ENCODE measurements at places on chromosomes 6 and 20.
A peak's percentile ranks its signal among the peaks of the same experiment; 100 is the strongest.

GRCh38 chr6:34566830-34567546 is 10.9 kb upstream of the SPDEF start:
- DNase-seq: no peak

GRCh38 chr6:107806691-107807090 is 17.4 kb downstream of the SCML4 start:
- DNase-seq: no peak

- DNase-seq: no peak
Measured at GRCh38 chr20:53839423-53840176, 230.8 kb downstream of the BCAS1 start.

DNA sequence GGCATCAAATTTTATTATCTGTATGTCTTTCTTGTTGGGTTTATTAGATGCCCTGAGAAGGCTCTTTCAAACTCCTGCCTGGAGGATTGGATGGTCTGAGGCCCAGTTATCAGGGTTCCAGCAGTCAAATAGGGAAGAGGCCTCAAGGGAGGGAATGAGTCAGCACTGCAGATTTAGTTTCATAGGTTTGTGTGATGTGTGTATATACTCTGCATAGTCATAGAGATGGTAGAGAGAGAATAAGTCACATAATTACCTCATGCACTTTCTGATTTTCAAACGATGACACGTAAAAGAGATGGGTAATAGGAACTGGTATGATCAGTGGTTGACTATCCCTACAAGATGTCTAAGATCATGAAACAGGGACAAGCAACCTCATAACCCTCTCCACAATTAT is 82.1 kb downstream of the ADAT2 start:
- DNase-seq: no peak

DNA sequence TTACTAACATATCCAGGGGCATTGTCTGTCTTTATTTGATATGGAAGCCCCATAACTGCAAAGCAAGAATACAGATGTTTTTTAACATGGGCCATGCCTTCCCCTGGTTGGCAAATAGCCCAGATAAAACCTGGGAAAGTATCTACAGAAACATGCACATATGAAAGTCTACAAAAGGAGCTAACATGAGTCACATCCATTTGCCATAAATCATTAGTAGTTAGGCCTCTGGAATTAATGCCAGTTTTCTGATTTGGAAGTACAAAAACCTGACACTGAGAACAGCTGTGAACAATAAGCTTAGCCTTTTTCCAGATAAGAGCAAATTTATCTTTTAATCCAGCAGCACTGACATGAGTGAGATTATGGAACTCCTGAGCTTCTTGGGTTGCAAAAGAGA is 418.0 kb upstream of the IMPG1 start:
- DNase-seq: no peak

DNA sequence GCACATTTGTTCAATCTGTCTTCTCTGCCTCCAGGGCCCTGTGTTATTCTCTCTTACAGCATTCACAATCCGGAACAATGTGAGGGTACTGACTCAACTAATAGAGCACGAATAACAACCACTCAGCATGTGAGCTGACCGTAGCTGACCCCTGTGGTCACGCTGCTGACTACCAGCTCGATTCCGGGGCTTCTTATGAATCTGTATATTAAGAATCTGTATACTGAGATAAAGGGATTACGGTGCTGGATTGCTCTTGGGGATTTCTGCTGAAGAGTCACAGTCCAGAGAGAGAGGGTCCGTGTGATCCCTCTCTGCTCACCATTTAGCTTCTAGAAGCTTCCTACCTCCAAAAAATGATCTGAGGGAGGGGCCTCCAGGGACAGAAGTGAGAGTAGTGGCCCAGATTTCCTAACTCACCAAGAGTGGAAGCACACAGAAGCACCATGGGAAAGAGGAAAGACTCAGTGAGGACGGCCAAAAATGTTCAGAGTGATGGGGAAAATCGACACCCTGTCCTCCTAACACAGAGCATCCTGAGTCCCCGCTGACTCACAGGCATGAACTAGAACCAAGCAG is 156.2 kb downstream of the THBS2 start:
- DNase-seq: no peak

- DNase-seq: no peak
Measured at GRCh38 chr20:271069-271468, 13.5 kb downstream of the DEFB132 start.

- DNase-seq: no peak
Measured at GRCh38 chr6:153625089-153625488, 414.0 kb upstream of the OPRM1 start.

- DNase-seq: no peak
Measured at GRCh38 chr6:4624726-4625125, 151.5 kb upstream of the CDYL start.

DNA sequence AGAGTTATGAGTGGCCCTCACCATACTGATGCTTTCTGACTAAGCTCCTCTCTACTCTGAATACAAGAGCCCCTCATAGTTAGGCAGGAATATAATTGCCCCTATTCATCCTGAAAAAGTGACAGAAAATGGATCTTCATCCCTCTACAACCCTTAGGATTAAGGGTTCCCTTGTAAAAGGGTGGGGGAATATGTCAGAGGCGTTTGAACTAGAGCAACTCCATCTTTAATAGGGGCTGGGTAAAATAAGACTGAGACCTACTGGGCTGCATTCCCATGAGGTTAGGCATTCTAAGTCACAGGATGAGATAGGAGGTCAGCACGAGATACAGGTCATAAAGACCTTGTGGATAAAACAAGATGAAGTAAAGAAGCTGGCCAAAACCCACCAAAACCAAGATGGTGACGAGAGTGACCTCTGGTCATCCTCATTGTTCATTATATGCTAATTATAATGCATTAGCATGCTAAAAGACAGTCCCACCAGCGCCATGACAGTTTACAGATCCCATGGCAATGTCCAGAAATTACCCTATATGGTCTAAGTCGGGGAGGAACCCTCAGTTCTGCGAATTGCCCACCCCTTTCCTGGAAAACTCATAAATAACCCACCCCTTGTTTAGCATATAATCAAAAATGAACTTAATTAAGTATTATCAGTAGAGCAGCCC is 4.7 kb upstream of the GTF3C6 start:
- DNase-seq: no peak

DNA sequence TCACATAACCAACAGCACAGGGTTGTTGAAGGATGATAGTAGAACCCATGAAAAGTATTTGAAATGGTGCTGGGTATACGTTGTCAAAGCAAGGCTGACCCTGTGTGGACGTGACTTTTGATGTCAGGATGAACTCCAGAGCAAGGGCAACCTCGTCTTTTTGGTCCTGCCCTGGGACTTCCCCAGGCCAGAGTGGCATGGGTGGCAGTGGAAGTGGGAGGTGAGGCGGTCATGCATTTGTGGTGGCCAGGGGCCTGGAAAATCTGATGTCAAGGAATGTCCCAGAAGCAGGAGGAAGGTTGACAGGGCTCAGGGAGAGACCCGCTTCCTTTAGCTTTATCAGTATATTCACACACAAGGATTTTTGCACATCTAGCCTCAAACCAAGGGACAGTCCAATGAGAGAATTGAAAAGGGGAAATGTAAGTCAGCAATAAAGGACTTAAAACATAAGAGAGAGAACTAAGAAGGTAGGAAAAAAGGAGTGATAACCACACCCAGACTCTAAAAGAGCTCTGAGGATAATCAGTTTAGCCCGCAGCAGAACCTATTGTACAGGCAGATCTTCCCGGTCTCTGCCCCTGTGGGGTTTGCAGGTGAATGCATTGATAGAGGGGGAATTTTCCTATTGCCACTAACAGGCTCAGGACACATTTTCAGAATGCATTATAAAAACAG is 98.8 kb upstream of the HDGFL1 start:
- no peak for DNase-seq

DNA sequence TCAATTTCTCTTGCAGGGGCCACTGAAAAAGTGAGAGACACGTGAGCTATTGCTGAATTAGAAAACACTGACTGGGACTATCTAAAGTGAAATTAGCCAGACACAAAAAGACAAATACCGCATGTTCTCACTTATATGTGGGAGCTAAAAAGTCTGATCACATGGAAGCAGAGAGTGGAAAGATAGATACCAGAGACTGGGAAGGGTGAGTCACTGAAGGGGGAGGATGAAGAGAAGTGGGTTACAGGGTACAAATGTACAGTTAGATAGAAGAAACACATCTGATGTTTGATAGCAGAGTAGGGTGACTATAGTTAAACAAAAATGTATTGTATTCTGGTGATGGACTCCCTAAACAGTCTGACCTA is 13.4 kb downstream of the CST3 start:
- DNase-seq: no peak

GRCh38 chr6:21529431-21529830 is 64.1 kb upstream of the SOX4 start:
- DNase-seq: no peak

GRCh38 chr20:33893314-33893713 is 82.2 kb downstream of the CHMP4B start:
- no peak for DNase-seq

DNA sequence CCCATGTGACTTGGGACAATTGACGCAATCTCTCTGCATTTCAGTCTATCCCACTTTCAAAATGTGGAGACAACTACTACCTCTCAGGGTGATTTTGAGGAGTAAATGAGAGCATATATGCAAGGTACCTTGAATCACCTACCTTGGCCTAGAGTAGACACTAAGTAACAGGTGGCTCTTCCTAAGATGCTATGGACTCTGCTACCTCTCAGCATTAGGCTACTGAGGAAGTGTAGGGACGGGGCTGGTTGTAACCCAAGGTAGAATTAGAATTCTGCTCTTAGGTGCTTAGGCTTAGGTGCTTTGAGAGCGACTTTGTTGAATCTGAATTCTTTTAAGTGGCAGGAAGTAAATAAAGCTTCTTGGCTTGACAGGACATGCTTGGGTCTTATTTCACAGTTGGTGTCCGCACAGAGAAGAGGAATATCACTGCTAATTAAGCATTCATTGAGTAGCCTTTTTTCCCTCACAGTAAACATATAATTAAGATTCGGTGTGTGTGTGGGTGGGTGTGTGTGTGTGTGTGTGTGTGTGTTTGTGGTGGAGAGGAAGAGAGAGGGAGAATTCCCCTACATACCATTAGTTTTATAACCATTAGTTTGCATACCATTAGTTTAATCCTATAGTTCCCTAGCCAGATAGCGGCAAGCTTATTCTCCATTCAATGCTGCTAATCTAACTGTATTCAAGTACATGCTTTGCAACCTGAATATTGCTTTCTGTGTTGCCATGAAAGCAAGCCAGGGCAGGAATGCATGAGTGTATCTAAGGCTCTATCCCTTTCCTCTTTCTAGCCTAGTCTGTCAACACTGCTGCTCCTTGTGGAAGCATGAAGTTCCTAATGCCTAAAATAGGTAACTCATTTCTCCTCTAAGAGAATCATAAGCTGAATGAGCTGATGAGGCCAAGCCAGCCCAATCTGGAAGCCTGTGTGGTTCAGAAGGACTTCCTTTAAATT is 112.5 kb downstream of the IPCEF1 start:
- no peak for DNase-seq

- DNase-seq: no peak
Measured at GRCh38 chr6:15063253-15063853, 182.5 kb upstream of the JARID2 start.

- no peak for DNase-seq
Measured at GRCh38 chr6:148398678-148399077, 56.0 kb downstream of the SASH1 start.

DNA sequence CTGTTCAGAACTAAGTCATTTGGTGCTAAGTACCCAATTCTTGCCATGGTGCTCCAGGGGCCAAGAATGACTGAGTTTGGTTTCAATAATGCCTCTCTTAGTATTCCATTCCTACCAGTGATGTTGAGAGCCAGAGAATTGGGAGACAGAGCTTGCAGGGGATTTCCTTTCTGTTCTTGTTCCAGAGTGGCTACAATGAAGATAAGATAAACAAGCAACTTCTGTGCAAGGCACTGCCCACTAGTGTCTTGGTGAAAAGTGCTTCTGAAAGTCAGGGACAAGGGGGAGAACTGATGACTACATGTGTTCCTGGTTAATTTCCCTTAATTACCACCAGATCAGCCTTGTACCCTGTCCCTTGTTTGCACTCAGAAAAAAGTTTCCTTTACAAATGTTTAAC is 421.6 kb downstream of the BCKDHB start:
- DNase-seq: no peak

DNA sequence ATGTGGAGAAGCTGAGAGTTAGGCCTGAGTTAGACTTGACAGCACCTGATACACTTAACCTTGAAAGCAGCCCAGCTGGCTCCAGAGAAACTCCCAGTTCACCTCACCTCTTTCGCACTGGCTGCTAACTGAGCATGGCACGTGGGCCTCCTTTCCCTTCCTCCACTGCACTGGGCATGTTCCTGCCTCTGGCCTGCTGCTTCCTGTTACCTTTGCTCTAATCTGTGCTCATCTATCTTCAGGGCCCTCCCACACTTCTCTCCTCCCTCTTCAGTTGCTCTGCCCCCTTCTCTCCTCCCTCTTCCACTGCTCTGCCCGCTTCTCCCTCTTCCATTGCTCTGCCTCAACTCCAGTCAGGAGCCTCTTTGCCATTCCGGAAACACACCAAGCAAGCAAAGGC is 13.7 kb upstream of the UBE2V1 start:
- no peak for DNase-seq

DNA sequence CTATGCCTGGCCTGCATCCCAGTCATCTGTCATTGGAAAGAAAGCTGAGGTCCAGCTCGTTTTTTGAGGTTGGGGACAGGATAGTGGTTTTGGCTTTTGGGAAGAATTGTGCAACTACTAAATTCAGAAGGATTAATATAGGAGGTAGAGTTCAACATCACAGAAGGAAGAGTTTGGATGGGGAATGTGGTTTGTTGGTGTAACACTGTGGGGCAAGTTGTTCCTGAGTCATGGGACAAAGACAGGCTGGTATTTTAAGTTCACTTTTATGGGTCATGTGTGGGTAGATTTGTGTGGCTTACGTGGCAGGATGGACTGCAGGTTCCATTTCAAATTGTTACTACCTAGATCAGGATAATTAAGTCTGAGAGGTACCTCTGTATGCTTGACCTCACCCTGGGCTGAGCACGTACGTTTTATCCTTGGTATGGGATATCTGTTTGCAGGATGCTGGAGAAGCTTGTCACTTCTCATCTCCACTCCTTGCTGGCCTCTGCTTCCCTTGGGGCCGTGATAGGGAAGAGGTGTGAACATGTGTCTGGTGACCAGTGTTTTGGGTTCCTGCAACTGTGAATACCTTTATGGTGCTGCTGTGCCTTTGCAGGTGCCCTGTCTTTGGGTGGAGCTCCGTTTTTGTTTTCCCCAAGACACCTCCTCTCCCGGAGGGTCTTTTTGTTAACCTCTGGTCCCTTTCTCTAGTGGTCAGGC is 177.6 kb downstream of the JARID2 start:
- no peak for DNase-seq

- peak; percentile 13 for DNase-seq
Measured at GRCh38 chr20:49888212-49889000, 26.9 kb downstream of the SPATA2 start.
